Mesothelial cell of epicardium (in vitro differentiated cells): ENCODE measurements at places on chromosomes 13 and 19. TPM values are rescaled to one million over a fixed set of nuclear protein-coding genes. Genes with fewer than 3 reads are reported as not detected.

Gene PRR22
- total RNA-seq: 5.4 to 6.0 TPM (median 5.9 TPM) in 3 replicates

Gene MBNL2
- total RNA-seq: 71.8 to 78.9 TPM (median 76.9 TPM) in 3 replicates

Gene ZNF506
- 17.6 to 21.3 TPM (median 19.9 TPM) in 3 replicates for total RNA-seq

- H3K36me3 ChIP-seq: no peaks in the 10 kb centered on the region
- H3K4me3 ChIP-seq: peak overlapping the region; percentile 76
- no peaks in the 10 kb centered on the region for H3K27me3 ChIP-seq
- peaks cover 17% of the 10 kb centered on the region for H3K4me1 ChIP-seq
- DNase-seq: peak; percentile 72
These were observed 14.7 kb downstream of the TLE5 start for GRCh38 chr19:3047496-3048189.

Gene LILRA2
- not detected in 3 replicates for total RNA-seq
